ENCODE measurements at places on chromosomes 11 and 22. TPM values are rescaled to one million over a fixed set of nuclear protein-coding genes. Genes with fewer than 3 reads are reported as not detected.
A peak's percentile ranks its signal among the peaks of the same experiment; 100 is the strongest.

The DEUP1 gene
- total RNA-seq: 0.68 TPM

The MUC5B gene
- 57.5 TPM for total RNA-seq

The TMEM25 gene
- total RNA-seq: 18.3 TPM

The NXPE1 gene
- total RNA-seq: not detected

The FAM181B gene
- 0.09 TPM for total RNA-seq

The SGSM1 gene
- total RNA-seq: 2.9 TPM

The SLC35E4 gene
- total RNA-seq: 3.1 TPM

The MYOD1 gene
- not detected for total RNA-seq

The TP53AIP1 gene
- not detected for total RNA-seq

The OR51B5 gene
- total RNA-seq: not detected

The PCSK7 gene
- 50.2 TPM for total RNA-seq

The SCUBE1 gene
- total RNA-seq: 16.6 TPM

DNA sequence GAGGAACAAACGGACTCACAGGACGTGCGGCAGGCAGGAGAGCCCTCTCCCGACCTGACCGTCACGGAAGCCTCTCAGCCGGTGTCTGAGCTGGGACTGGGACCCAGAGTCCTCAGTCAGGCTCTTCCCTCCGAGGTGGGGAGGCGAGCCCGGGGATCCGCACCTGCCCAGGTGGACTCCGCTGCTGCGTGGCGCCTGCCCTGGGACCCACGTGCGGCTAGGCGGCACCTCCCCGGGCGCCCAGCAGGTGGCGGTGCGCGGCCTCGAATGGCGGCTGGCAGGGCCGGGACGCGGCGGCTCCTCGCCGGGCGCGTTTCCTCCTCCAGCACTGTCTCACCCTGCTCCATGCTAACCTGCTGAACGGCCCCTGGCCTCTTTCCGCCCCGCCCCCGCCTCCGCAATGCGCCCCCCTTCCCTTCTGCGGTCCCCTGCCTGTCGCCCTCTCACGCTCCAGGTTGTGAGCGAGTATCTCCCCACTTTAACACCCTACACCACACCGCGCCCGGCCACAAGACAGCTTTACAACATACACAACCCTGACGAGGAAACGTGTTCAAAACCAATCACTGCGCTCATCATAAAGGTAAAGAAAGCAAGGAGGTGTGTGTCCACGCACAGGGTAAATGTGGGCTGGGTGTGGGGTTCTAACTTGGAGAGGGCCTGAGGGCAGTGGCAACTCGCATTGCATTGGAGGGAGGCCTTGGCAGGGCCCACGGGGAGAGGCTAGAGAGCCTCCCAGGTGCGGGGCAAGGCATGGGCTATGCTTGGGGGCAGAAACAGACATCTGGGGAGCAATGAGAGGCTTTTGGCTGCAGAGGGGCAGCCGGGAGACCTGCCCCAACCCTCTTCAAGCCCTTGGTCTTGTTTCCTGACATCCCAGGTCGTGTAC is 25.9 kb upstream of the ATXN10 start:
- peak; percentile 83 for DNase-seq

DNA sequence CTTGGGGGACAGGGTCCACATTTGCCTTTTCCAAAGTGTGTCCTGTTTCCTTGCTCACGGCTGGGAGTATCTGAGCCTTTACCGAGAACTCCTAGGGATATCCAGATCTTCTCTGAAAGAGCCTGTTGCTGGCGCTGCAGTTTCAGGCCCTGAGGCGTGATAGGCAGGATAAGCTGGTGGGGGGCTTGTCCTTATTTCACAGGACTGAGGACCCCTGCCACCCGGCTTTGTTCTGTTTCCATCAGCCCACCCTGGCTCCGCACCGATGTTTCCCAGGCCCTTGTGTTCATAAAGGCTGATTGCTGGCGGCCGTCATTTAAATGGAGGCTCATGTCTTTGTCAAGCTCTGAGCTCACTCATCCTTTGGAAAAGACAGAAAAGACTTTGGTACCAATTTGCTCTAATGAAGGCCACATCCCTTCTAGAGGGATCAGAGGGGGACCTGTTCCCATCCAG is 9.4 kb upstream of the NPTXR start:
- no peak for DNase-seq

DNA sequence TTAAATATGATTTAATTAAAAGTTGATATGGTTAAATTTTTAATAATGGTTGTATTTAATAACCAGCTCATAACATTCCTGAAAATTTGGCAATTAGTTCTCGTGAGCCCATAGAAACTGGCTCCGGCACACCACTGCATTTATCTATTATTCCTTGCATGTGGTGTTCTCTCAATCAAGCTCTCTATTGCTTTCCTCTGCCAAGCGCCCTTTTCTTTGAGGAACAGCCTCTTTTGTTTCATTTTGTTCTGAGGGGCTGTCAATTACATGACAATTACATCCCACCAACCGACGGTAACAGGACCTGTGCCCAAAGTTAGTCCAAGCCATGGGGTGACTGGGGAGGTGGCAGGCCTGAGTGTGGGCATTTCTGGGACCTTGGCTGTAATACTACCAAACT is 8.1 kb downstream of the C11orf91 start:
- no peak for DNase-seq

DNA sequence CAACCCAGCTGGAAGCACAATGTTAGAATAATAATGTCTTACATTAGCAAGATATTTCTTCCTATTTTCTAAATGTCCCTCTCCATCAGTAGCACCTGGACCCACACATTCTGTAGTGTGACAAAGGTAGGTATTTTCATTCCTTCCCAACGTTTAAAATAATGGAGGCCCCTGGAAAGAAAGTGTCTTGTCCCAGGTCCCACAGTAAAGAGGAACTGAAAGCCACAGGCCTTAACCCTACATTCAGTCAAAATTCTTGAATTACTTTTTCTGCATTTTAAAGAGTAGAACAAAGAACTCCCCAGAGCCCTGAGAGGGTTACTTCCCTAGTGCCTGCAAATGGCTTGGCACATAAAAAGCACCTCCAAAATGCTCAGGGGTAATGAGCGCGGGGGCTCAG is 26.3 kb downstream of the OPCML start:
- no peak for DNase-seq

DNA sequence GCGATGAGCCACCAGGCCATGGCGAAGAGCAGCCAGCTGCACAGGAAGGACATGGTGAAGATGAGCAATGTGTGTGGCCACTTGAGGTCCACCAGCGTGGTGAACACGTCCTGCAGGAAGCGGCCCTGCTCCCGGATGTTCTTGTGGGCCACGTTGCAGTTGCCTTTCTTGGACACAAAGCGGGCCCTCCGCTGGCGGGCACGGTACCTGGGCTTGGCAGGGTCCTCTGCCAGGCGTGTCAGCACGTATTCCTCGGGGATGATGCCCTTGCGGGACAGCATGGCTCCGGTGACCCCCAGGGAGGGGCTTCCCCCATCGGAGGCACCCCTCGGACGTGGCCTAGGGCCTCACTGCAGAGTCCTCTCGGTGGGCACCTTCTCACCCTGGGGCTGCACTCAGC is 648 bp downstream of the KCNJ11 start:
- no peak for DNase-seq

- no peak for DNase-seq
These were observed 20.8 kb downstream of the FADS3 start for GRCh38 chr11:61870541-61871031.

DNA sequence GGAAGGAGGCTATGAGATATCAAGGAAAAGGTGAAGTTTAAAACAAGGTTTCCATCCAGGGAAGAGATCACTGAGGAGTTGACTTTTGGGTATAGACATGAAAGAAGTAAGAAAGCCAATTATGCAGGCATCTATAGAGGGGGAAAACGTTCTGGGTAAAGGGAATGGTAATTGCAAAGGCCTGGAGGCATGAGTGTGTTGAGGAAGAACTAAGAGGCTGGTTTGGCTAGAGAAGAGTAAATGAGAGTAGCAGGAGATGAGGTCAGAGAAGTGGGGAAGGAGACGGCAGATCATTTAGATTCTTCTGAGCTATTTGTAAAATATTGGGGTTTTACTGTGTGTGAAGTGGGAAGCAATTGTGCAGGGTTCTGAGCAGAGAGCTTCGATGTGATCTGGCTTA is 7.6 kb downstream of the ENDOD1 start:
- no peak for DNase-seq

DNA sequence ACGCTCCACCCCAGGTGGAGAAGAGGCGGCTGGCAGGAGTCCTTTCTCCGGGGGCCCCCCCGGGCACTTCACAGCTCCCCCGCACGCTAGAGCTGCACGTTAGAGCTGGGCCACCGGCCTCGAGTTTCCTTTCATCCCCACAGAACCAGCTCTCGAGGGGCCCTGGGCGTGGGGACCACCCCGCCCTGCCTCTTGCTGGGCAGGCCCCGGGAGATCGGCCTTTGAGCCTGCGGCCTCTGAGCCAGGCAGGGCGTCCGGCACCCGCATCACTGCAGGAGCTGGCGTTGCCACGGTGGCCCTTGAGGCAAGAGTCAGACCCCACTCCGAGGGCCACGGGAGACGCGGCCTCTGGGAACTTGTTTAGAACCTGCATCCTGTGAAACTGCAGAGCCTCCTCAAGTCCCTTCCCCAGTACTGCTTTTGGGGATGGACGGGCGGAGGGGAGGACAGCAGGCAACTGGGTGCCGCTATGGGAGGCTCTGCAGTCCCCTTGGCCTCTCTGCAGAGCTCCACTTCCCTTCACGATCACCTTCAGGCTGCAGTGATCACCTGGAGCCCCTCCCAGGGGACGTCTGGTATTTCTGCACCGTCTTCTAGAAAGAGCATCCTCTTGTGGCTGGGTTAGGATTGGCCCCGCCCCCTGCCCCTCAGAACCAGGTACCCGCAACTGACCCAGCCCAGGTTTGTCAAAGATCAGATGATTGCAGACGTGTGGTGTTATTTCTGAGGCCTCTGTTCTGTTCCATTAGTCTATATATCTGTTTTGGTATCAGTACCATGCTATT is 13.9 kb upstream of the GAL start:
- DNase-seq: no peak

DNA sequence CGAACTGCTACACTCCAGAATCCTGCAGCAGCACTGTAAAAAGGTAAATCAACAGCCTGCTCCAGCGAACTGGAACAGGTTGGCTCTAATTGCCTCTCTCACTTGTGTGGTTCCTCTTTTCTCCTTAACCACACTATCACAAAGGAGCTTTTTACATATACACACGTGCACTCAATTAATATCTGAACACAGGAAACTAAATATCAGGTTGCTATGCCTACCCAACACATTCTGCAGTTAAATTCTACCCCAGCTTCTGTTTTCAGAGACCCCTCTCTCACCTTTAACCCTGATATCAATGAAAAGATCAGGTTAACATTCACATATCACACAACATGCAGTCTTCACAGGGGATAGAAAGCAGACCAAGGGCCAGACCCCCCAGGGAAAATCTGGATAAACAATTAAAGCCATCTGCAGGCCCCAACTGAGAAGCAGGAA is 11.0 kb downstream of the RBFOX2 start:
- DNase-seq: no peak

DNA sequence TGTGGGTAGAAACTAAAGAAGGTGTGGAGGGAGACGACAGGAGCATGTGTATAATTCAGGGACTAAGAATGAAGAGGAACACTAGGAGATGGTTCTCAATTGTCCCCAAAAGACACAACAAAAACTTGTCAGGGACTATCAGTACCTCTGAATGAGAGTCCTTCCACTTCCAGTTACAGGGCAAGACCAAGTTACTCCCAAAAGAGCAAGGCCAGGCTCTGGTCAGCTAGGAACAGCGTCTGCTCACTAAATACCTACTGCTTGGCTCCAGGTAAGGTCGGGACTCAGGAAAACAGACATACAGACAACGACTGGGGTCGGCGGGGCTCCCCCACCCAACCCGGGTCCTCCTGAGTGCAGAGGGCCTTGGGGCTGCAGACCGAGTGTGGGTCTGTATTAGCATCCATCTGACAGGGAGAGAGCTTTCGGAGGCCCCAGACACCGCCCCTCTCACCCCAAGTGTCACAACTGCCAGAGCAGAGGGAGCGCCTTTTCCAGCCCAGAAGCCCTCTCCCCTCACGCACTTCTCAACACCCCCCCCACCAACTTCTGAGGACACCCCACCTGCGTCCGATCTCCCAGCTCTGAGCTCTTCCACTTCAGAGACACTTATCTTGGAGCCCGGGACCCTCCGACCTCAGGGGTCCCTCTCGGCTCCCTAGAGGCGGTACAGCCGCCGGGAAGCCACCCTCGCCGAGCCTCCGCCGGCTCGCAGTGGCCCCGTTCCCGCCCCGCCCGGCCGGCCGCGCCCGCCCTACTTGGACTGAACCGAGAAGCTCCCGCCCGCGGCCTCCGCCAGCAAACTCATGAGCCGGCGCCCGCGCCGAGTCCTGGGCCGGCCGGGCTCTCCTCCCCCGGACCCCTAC is 522 bp downstream of the RHOG start:
- DNase-seq: peak; percentile 55

DNA sequence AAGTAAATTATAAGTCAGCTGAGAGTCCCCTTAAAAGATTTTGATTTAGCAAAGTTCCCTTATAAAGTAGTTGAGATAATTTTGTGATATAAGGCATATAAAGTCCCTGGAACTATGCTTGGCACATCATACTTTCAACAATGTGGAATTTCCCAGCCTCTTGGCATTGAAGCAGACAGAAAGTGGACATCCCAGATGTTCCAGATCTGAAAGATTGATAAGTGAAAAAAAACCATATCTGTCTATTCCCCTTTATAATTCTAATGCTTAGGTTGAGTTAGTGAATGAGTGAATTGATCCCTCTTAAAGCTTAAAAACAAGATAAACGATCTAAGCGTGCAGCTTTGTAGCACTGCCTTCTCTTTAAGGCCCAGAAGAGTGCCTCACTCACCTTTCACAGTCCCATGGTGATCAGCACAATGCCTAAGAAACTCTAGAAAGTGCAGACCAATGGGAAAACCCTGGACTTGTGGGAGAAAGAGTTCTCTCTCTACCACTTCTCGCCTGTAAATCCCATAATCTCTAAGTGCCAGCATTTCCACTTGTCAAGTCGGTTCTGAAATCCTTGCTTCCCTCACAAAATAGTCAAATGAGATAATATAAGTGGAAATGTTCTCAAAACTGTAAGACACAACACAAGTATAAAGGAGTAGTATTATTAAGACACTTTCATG is 17.8 kb downstream of the FIBIN start:
- no peak for DNase-seq

- no peak for DNase-seq
These were observed 43.9 kb downstream of the CCDC34 start for GRCh38 chr11:27319072-27319471.

- DNase-seq: no peak
These were observed 113.8 kb downstream of the NECTIN1 start for GRCh38 chr11:119615003-119615881.

DNA sequence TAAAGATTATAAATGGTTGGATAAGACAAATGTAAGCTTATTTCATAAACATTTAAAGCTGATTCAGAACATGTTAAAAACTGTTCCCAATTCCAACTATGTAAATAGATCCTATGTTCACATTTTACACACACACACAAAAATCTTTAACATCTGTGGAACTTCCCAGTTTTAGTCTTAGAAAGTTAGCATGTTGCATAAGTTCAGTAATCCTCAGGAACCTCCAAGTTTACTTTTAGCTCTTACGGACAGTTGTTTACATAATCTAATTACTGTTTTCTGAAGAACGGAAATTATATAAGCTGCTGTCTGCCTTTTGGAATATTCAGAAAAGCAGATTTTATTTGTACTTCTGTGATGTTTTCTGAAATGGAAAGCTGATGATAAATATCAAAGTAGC is 53.3 kb downstream of the PANX1 start:
- no peak for DNase-seq

GRCh38 chr22:47191671-47192650 is 429.5 kb downstream of the TBC1D22A start:
- peak; percentile 42 for DNase-seq
